Uterus (tissue), 4 donors: ENCODE measurements at places on chromosomes 2 and 18. TPM values are rescaled to one million over a fixed set of nuclear protein-coding genes. Genes with fewer than 3 reads are reported as not detected.

Gene SKOR2
- total RNA-seq = not detected

Gene TRAPPC12
- total RNA-seq = 72.1 TPM

Gene DNAH6
- total RNA-seq = 1.0 TPM

Gene GKN2
- not detected for total RNA-seq

Gene MC2R
- not detected for total RNA-seq

Gene ITGB1BP1
- total RNA-seq = 42.3 TPM

Gene MTCL1
- 11.0 TPM for total RNA-seq

Gene ARID5A
- 15.1 TPM for total RNA-seq

Gene REG3A
- not detected for total RNA-seq

Gene SLC16A14
- total RNA-seq = 10.8 TPM

Gene INPP5D
- total RNA-seq = 15.4 TPM

Gene FBLN7
- 4.4 TPM for total RNA-seq

Gene ANKRD30BL
- total RNA-seq = 27.7 TPM

Gene HOXD9
- total RNA-seq = 22.1 TPM

Gene ACVR1C
- 0.51 TPM for total RNA-seq

Gene ZC3H15
- 82.1 TPM for total RNA-seq

Gene LBX2
- total RNA-seq = not detected

Gene RESP18
- not detected for total RNA-seq

Gene ATP6V1B1
- 3.7 TPM for total RNA-seq

Gene UGT1A8
- total RNA-seq = not detected

Gene SPP2
- total RNA-seq = 1.3 TPM

Gene FBXO41
- 0.29 TPM for total RNA-seq

Gene ASXL2
- 29.7 TPM for total RNA-seq

Gene HMSD
- not detected for total RNA-seq

Gene FNDC4
- 7.4 TPM for total RNA-seq

Gene BOLL
- total RNA-seq = not detected

Gene STAM2
- total RNA-seq = 83.0 TPM
